ENCODE measurements at places on chromosomes 6 and 20.

GRCh38 chr6:114334237-114334636 lies 8.6 kb downstream of the HS3ST5 start:
- no peak for DNase-seq

DNA sequence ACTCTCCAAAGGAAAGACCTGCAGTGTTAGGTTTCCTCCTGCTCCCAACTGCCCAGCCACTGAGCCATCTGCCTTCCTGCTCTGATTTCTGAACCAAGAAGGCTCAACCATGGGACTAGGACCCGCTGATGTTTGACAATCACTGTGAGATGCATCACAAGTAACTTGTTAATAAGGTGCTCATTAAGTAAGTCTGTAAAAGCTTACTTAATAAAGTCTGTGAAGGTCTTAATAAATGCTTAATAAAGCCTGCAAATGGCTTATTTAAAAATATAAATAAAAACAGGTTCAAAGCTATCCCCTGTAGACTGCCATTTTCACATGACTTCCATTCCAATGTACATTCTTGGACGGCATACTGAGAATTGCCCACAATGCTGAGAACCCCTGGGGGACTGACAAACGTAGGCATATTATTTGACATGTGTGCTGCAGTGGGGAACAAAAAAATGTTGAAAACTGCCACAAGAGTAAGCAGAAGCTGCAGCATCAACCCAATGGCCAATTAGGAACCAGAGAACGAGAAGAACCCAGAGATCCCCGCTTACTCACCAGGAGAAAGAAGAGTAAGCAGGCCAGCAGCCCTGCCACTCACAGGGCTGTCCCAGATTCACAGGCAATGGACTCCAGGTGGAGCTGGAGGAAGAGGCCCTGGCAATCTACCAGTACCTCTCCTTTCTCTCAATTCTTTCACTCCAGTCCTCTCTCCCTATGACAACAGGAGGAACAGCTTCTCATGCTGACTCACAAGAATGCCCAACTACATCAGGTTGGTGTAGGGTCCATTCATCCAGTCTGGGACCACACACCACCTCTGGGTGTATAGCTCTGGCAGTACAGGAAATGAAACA lies 19.5 kb downstream of the KIF13A start:
- DNase-seq = no peak

DNA sequence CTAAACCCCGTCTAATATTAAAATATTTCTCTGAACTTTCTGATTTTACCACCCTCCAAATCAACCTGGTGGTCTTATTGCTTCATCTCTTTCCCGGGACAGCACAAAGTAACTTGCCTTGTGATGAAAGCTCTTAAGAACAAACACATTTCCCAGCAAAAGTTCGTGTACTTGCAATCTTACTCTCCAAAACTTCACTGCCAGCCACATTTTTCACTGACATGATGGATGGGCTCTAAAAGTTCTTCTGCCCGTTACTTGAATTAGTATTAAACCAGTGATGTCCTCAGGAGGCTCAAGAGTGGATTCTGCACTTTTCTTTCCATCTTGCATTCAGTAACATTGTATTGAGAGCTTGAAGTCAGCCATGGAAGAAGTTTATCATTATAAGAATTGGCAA lies 731.6 kb upstream of the GJE1 start:
- no peak for DNase-seq

GRCh38 chr20:41234546-41234945 lies 83.0 kb downstream of the ZHX3 start:
- DNase-seq = no peak

DNA sequence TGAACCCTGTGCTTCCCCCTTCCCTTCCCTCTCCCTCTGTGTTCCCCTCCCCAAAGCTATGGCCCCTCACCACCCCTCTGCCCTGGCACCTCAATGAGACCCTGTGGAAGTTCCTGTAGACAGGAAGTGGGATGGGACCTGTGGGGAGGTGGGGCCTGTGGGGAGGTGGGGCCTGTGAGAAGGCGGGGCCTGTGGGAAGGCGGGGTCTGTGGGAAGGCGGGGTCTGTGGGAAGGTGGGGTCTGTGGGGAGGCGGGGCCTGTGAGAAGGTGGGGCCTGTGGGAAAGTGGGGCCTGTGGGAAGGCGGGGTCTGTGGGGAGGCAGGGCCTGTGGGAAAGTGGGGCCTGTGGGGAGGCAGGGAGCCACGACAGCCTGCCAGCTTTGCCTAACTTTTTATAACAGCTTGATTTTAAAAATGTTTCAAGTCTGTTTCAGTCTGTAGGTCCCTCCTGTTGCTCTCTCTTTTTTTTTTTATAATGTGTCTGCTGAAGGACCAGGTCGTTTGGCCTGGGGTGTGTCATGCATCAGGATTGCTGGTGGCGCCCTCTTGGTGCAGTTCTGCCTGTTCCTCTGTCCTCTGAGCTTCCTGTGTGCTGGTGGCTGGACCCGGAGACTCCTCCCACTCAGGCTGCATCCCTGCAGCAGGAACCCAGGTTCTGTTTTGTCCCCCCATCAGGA lies 70.5 kb upstream of the SLCO4A1 start:
- DNase-seq = no peak

- DNase-seq = no peak
These were observed 45.1 kb upstream of the DSP start for GRCh38 chr6:7496266-7496875.

- no peak for DNase-seq
These were observed 46.3 kb upstream of the SMIM28 start for GRCh38 chr6:138331444-138331843.

DNA sequence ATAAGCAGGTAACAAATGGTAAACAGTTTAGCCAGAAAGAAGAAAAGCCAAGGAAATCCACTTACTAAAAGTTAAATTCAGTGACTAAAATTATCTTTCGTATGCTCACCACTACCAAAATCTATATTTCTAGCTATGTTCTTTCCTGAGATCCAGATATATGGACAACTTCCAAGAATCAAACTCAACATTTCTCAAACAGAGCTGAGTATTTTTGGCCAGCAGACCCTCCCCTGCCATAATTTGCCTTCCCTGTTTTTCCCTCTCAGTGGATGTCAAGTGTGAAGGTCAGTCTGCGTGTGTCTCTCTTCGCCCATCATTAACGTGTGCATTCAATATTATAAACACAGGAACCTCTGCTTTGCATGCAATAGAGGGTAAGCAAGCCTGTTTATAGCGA lies 42.0 kb downstream of the PRKN start:
- DNase-seq = no peak

Measured in renal pelvis (tissue), 12 donors.